ENCODE measurements at places on chromosomes 1 and 21.
A peak's percentile ranks its signal among the peaks of the same experiment; 100 is the strongest.

- DNase-seq: no peak
Measured at GRCh38 chr1:108050158-108050557, 85.2 kb upstream of the VAV3 start.

GRCh38 chr1:91575909-91576519 is 75.4 kb downstream of the CDC7 start:
- no peak for DNase-seq

GRCh38 chr1:181100015-181100905 is 11.8 kb downstream of the IER5 start:
- peak; percentile 69 for DNase-seq

GRCh38 chr21:43648171-43648570 is 11.1 kb downstream of the HSF2BP start:
- no peak for DNase-seq
